Naive thymus-derived CD4-positive, alpha-beta T cell (primary cell): ENCODE measurements at places on chromosomes 2 and 18. TPM values are rescaled to one million over a fixed set of nuclear protein-coding genes. Genes with fewer than 3 reads are reported as not detected.

Gene FNDC4
- not detected for total RNA-seq

Gene RAB31
- total RNA-seq, result 2.3 TPM

Gene NCKAP5
- not detected for total RNA-seq

Gene SPATS2L
- 3.5 TPM for total RNA-seq

Gene SETBP1
- total RNA-seq, result 0.08 TPM

Gene IL36B
- total RNA-seq, result not detected

- no peaks in the 10 kb centered on the region for H3K4me1 ChIP-seq
- no peak for DNase-seq
- no peaks in the 10 kb centered on the region for H3K27me3 ChIP-seq
- no peak overlapping the region for H3K27ac ChIP-seq
Observed at GRCh38 chr2:215671244-215671643, 235.4 kb upstream of the FN1 start.

- no peak for DNase-seq
- no peak overlapping the region for H3K4me3 ChIP-seq
- H3K4me1 ChIP-seq, result no peaks in the 10 kb centered on the region
- no peaks in the 10 kb centered on the region for H3K27me3 ChIP-seq
- H3K36me3 ChIP-seq, result peaks cover 7% of the 10 kb centered on the region
Observed at GRCh38 chr18:70046796-70047195, 99.1 kb upstream of the CD226 start.

GRCh38 chr2:198901894-198902293 lies 555.8 kb downstream of the SATB2 start:
- DNase-seq, result no peak
- no peaks in the 10 kb centered on the region for H3K4me1 ChIP-seq
- H3K27ac ChIP-seq, result no peak overlapping the region
- H3K27me3 ChIP-seq, result no peaks in the 10 kb centered on the region
- H3K4me3 ChIP-seq, result no peak overlapping the region

DNA sequence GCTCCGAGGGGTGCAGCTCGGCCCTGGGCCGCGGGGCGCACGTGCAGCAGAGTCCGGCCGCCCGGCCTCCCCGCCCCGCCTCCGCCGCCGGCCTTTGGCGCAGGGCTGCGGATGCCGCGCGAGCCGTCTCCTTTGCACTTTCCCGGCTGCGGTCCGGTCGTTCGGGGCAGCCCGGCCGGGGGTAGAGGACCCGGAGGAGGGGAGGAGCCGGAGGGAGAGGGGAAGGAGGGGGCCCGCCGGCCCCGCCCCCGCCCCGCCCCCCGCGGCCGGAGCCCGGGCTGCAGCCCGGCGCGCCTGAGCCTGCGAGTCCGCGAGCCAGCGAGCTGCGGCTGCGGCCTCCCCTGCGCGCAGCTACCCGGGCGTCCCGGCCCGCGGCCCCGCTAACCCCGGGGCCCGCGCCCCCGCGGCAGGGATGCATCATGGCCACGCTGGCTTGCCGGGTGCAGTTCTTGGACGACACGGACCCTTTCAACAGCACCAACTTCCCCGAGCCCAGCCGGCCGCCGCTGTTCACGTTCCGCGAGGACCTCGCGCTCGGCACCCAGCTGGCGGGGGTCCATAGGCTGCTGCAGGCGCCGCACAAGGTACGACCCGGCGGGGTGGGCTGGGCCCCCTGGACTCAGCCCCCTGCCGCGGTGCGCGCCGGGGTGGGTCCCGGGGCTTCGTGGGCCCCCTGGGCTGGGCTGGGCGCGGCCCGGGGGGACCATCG lies at the start of gene FHOD3:
Gene FHOD3, plus strand, starts transcription at position 297 of the 709 bp plus-strand sequence. Its CDS starts 123 bp downstream, at position 420.
- H3K27ac ChIP-seq, result no peak within 1 kb of the TSS
- no peak within 1 kb of the TSS for H3K4me3 ChIP-seq
- no peak for DNase-seq
- H3K27me3 ChIP-seq, result peaks cover 7% of the 10 kb centered on the region

- H3K36me3 ChIP-seq, result no peaks in the 10 kb centered on the region
- DNase-seq, result no peak
- H3K4me3 ChIP-seq, result no peak overlapping the region
- H3K4me1 ChIP-seq, result no peaks in the 10 kb centered on the region
- no peak overlapping the region for H3K27ac ChIP-seq
- H3K27me3 ChIP-seq, result no peaks in the 10 kb centered on the region
Observed at GRCh38 chr2:230046491-230046890, 22.2 kb downstream of the SLC16A14 start.

DNA sequence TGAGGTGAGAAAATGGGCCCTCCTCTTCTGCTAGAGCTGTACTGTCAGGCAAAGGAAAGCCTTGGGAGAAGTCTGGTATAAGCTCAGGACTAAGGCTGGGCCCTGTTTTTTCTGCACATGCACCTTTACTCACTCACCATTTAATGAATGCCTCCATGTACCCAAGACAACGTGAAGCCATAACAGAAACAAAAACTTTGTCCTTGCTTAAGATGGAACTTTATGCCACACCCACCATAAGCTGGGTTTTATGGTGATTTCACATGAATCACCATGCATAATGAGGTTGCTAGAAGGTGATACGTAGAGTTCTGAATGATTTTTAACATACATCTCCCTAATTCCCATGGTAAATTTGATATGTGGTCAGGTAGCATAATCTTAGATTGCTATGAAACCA lies 63.7 kb upstream of the CYP26B1 start:
- H3K4me1 ChIP-seq, result no peaks in the 10 kb centered on the region
- H3K27ac ChIP-seq, result no peak overlapping the region
- H3K36me3 ChIP-seq, result no peaks in the 10 kb centered on the region
- DNase-seq, result no peak
- H3K27me3 ChIP-seq, result no peaks in the 10 kb centered on the region

- H3K27ac ChIP-seq, result no peak overlapping the region
- no peak overlapping the region for H3K4me3 ChIP-seq
- no peaks in the 10 kb centered on the region for H3K27me3 ChIP-seq
- no peak for DNase-seq
- no peaks in the 10 kb centered on the region for H3K4me1 ChIP-seq
Observed at GRCh38 chr2:166613226-166613625, 119.2 kb upstream of the SCN7A start.

DNA sequence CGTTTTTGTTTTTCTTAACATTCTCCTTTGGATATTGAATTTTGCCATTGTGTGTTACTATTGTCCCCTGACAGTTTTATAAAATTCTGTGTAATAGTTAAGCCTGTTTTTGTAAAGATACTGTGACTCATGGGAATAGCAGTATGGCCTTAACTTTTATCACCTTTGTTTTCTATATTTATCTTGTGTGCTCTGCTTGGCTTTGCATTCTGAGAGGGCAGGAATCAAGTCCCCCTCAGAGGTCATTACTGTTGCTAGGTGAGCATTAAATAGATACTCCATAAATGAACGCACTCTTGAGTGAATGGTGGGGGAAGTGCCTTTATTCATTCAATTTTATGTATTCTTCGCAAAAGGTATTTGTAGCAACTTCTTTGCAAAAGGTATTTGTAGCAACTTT lies 160.0 kb downstream of the PHLPP1 start:
- no peaks in the 10 kb centered on the region for H3K36me3 ChIP-seq
- peaks cover 3% of the 10 kb centered on the region for H3K4me1 ChIP-seq
- DNase-seq, result no peak
- no peak overlapping the region for H3K27ac ChIP-seq

GRCh38 chr2:119475225-119475856 lies 43.7 kb downstream of the TMEM37 start:
- no peaks in the 10 kb centered on the region for H3K4me1 ChIP-seq
- H3K27ac ChIP-seq, result no peak overlapping the region
- H3K4me3 ChIP-seq, result no peak overlapping the region
- no peaks in the 10 kb centered on the region for H3K36me3 ChIP-seq
- no peak for DNase-seq

DNA sequence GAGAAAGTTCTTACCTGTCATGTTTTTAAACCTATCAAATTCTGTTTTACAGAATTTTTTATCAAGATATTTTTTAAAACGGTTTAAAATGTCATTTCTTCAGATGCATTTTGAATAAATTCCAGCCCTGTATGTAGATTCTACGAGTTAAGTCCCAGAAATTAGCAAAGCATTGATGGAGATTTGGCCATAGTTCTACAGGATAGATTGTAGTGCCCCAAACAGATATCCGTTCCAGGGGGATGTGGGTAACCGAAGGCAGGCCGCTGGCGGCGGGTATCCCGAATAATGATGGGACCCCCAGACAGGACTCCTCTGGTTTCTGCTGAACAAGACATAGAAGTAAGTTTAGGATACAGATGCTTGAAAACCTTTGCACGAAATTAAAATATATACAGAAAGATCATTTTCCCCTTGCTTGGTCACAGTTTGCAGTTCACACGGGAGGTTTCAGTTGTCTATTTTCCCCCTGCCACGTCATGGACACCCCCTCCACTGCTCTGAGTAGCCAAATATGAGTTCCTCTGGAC lies 755 bp downstream of the NOL4 start:
- no peak overlapping the region for H3K27ac ChIP-seq
- DNase-seq, result no peak
- peaks cover 3% of the 10 kb centered on the region for H3K27me3 ChIP-seq

DNA sequence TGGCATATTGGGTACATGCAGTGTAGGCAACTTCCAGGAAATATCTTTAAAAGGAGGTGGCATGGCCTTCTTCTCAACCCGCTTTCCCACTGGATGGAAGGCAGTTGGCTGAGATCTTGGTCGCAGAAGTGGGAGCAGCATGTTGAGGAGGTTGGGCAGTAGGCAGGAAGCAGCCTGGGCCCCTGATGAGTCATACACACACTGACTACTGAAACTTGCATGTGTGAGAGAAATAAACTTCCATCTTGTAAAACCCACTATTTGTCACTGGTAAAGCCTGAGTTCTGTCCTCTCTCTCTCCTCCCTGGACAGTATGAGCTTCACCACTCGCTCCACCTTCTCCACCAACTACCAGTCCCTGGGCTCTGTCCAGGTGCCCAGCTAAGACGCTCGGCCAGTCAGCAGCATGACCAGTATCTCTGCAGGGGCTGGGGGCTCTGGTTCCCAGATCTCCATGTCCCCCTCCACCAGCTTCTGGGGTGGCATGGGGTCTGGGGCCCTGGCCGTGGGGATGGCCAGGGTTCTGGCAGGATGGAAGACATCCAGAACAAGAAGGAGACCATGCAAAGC lies 233.8 kb upstream of the SPRED2 start:
- DNase-seq, result no peak

GRCh38 chr2:120736624-120737339 lies 1.1 kb downstream of the GLI2 start:
- no peak for DNase-seq
- no peaks in the 10 kb centered on the region for H3K4me1 ChIP-seq
- no peak overlapping the region for H3K27ac ChIP-seq
- H3K27me3 ChIP-seq, result no peaks in the 10 kb centered on the region
- no peak overlapping the region for H3K4me3 ChIP-seq

DNA sequence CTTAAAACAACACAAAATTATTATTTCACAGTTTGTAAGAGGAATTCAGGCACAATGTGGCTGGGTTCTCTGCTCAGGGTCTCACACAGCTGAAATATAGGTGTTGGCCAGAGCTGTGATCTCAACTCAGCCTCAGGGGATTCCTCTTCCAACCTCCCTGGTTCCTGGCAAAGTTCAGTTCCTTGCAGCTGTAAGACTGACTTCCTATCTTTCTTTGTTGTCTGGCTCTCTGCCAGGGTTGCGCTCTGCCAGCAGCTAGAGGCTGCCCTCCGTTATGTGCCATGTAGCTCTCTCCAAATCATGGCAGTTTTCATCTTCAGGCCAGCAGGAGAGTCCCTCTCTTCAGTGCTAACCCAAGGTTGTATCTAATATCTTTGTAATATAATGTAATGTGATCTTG lies 272.5 kb upstream of the KCNJ3 start:
- H3K4me1 ChIP-seq, result no peaks in the 10 kb centered on the region
- no peak for DNase-seq
- H3K27me3 ChIP-seq, result no peaks in the 10 kb centered on the region
- H3K36me3 ChIP-seq, result no peaks in the 10 kb centered on the region
- no peak overlapping the region for H3K27ac ChIP-seq

- no peaks in the 10 kb centered on the region for H3K4me1 ChIP-seq
- H3K4me3 ChIP-seq, result no peak overlapping the region
- no peak overlapping the region for H3K27ac ChIP-seq
- H3K36me3 ChIP-seq, result no peaks in the 10 kb centered on the region
- H3K27me3 ChIP-seq, result no peaks in the 10 kb centered on the region
Observed at GRCh38 chr2:16211341-16211740, 271.0 kb downstream of the MYCN start.

DNA sequence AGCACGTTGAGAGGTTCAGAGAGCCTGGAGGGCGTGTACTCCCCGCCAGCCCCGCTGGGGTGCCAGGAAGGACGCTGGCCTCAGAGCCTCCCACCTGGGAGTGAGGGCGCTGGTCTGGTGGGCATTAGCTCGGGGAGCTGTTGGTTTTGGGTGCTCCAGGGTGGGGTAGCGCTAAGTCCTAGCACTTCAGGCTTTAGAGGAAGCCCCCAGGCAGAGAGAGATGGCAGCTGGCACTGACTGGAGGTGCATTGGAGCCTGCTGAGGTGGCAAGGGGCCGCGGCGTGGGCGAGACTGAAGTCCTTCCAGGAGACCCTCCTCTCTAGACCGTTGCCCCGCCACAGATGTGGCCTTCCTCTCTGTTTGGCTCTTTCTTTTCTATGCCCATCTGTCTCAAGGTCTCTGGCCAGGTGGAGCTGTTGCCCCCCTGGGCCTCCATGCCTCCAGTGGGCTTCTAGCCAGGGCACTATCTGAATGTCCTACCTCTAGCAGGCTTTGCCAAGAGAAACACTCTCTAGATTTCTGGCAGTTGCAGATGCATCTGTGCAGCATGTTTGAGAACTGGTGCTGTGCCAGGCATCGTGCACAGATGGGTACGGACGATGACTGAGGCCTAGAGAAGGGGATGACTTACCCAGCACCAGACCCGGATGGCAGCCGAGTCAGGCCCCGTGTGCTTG lies 6.6 kb downstream of the CAPN10 start:
- no peak overlapping the region for H3K27ac ChIP-seq
- peaks cover 6% of the 10 kb centered on the region for H3K4me1 ChIP-seq
- H3K27me3 ChIP-seq, result no peaks in the 10 kb centered on the region
- peaks cover 90% of the 10 kb centered on the region for H3K36me3 ChIP-seq
- DNase-seq, result peak; percentile 0

DNA sequence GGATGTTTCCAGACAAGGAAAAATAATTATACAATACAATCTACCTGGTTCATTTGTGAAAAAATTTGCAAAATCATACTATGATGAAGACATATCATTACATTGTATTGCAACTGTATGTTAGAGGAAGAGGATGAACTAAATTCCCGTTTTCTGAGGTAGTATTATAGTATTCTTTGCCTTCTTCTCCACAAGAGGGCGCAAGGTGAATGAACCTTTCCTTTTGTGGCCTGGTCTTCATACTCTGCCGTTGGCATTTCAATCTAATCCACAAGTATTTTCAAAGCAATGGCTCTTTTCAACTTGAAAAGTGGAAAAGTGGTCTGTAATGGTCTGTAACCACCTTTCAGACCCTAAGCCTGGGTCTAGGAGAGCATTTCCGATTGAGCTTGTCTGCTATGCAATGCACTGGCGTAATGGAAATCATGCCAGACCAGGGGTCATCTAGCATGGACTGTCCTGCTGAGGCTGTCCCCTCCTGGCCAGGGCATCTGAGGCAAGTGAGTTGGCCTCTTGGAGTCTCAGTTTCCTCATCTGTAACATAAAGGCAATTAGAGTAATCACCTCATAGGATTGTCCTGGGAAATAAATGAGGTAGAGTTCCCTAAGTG lies 30.8 kb upstream of the ZNF396 start:
- H3K27ac ChIP-seq, result no peak overlapping the region
- peaks cover 4% of the 10 kb centered on the region for H3K4me1 ChIP-seq
- H3K4me3 ChIP-seq, result no peak overlapping the region
- no peak for DNase-seq
- H3K36me3 ChIP-seq, result no peaks in the 10 kb centered on the region
